ENCODE measurements at places on chromosomes 4 and X.

DNA sequence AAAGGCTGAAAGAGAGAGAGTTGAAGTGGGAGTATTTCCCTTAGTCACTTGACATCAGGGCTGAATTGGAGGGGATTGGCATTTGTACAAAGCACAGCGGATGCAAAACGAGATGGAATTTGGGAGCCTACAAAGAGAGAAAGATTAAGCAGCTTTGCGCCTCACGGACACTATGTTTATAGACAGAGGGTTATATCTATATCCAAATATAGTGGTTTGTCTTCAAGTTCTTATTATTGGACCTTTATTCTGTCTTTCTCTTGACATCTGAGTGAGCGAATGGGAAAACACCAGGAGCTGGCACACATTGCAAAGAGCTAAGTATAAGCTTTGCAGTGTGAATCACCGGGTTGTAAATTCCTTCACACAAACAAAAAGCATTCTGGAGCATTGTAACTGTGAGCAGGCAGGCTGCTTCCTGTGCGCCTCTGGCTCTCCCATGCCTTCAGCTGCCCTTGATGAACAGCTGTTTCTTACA lies 500.2 kb downstream of the STIM2 start:
- DNase-seq: no peak

GRCh38 chr4:76001700-76002099 lies 5.6 kb downstream of the CXCL9 start:
- DNase-seq: no peak

GRCh38 chrX:13646154-13646549 lies 6.8 kb upstream of the TCEANC start:
- DNase-seq: no peak

GRCh38 chr4:8200302-8200975 lies 1.3 kb downstream of the SH3TC1 start:
- no peak for DNase-seq

- DNase-seq: no peak
These were observed 172 bp upstream of the HSPA4L start for GRCh38 chr4:127782025-127782274.

DNA sequence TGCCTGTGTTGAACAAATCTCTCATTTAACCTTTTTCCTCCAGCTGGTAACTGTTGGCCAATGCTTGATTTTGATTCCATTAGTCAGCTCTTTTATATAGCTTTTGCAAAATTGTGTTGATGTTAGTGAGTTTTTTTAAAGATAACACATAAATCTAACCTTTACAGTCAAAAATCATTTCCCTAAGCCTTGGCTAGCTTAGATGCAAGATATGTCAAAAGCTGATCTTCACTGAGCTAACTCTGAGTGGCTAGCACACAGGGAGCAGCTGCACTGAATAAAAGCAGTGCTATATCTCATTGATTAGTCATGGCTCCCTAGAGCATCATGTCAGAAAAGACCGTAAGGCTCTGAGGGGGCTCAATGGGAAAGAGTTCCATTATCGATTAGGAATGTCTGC lies 78.7 kb downstream of the PPARGC1A start:
- DNase-seq: no peak

DNA sequence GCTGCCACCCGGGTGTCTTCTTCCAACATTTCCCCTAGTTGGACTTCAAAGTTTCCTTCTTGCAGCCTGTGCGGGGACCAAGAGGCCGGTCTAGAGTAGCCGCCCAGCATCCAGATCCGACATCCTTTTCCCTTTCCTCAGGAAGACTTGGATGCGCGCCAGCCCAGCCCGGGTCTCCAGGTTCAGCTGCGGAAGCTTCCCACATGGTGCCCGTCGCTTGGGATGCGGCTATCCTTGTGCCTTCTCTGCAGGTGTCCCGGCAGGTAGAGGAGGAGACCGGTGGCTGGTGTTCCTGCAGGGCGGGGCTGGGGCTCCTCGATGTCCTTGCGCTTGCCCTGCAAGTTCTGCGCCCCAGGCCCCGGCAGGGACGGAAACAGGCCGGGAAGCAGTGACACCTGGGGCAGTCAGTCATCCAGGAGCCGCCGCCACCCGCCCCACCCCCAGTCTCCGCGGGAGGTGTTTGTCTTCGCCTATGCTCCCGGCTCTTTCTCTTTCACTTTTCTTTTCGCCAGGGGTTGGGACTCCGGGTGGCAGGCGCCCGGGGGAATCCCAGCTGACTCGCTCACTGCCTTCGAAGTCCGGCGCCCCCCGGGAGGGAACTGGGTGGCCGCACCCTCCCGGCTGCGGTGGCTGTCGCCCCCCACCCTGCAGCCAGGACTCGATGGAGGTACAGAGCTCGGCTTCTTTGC lies at the start of gene IL15:
Gene IL15 (plus strand): TSS at position 502 of the 689 bp plus-strand sequence. CDS start 82,882 bp downstream, outside the sequence.
- no peak for DNase-seq

DNA sequence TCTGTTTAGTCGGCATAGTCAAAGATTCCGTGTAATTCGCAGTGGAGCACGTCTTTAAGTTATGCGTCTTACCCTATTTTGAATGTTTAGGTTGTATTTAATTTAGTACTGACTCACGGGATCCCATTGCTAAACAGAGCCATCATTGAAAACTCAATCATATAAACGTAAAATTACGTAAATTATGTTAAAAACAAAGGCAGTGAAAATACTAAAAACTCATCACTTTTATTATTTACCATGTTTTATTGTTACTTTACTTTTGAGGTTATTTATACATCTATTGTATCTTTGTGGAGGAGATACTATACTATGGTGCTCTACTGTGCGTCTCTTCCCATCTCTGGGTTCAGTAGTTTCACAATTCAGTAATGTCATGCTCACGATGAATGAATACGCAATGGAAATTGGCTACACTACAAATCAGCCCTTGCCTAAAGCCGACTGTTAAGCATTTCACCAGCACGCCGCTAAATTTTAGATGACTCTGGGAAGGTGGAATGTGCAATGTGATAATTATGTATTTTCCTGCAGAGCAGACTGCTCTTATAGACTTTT lies 944 bp downstream of the FUNDC2 start:
- peak; percentile 7 for DNase-seq

DNA sequence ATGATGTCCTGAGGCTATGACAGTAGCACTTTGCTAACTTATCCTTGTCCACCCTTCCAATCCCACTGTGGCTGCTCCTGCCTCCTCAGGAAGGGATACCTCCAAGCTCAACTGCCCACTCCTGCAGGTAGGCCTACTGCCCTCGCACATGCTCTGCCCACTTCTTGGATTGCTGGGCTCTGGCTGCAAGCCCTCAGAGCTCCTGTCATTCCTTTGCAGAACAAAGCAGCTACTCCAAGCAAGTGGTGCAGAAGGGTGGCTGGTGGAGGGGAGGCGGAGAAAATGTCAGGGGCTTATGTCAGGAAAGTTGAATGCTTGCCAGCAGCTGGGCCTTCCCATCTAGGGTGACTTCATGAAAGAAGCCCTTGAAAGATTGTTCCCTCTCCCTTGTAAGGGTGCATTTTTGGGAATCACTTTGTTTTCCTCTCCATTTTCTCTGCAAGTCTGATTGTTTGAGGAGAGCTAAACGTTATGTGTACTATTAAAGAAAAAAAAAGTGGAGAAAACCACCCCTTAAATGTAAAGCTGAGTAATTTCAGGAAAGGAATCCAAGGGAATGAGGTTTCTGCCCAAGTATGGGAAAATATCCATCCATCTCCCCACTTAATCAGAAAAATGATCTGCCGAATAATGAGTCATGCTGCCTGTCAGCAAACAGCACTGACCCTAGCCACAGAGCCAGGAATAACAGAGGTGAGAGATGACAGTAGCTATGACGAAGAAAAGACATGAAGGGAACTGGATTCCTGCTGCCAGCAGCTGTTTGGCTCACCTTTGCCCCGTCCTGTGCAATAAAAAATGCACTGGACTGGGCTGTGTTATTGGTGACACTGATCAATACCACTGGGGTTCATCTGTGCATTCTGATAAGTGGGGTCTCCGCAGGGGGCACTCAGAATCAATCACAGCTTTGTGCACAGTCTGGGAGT lies 102.0 kb downstream of the RTL5 start:
- DNase-seq: no peak

- DNase-seq: no peak
These were observed 26.2 kb downstream of the GYG2 start for GRCh38 chrX:2854918-2855317.

DNA sequence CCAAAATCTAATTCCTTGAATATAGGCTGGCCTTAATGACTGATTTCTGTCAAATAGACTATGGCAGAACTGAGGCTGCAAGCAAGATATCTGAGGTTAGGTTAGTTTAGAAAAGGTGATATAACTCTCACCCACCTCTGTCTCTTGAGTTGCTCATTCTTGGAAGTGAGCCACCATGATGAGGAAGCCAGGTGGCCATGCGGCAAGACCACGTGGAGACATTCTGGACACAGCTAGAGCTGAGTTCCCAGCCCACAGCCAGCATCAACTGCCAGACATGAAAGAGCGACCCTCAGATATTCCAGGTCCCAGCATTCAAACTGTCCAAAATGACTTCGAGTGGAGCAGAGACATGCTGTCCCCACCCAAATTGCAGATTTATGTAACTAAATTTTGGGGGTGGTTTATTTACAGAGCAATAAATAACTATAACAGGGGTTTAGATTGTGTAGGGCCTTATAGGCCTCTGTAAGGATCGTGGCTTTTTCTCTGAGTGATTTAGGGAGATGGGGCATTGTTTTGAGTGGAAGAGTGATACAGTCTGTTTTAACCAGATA lies 33.7 kb downstream of the USP53 start:
- no peak for DNase-seq

DNA sequence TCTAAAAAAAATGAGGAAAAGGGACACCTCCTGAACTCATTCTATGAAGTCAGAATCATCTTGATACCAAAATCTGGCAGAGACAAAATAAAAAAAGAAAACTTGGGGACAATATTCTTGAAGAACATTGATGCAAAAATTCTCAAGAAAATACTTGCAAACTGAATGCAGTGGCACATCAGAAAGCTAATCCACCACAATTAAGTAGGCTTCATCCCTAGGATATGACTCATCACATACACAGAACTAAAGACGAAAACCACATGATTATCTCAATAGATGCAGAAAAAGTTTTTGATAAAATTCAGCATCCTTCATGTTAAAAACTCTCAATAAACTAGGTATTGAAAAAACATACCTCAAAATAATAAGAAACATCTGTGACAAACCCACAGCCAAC lies 98.3 kb downstream of the FAM47B start:
- DNase-seq: no peak

- no peak for DNase-seq
These were observed 36.9 kb upstream of the ADRA2C start for GRCh38 chr4:3729188-3729881.

GRCh38 chrX:274904-275475 lies 6.2 kb upstream of the PLCXD1 start:
- no peak for DNase-seq

GRCh38 chr4:66225539-66225938 lies 555.2 kb upstream of the EPHA5 start:
- no peak for DNase-seq

GRCh38 chr4:89277412-89277811 lies 30.2 kb downstream of the GPRIN3 start:
- no peak for DNase-seq

- no peak for DNase-seq
These were observed 106.7 kb downstream of the GPM6A start for GRCh38 chr4:175705407-175705806.

GRCh38 chr4:56444719-56445118 lies 8.7 kb downstream of the PAICS start:
- DNase-seq: no peak

DNA sequence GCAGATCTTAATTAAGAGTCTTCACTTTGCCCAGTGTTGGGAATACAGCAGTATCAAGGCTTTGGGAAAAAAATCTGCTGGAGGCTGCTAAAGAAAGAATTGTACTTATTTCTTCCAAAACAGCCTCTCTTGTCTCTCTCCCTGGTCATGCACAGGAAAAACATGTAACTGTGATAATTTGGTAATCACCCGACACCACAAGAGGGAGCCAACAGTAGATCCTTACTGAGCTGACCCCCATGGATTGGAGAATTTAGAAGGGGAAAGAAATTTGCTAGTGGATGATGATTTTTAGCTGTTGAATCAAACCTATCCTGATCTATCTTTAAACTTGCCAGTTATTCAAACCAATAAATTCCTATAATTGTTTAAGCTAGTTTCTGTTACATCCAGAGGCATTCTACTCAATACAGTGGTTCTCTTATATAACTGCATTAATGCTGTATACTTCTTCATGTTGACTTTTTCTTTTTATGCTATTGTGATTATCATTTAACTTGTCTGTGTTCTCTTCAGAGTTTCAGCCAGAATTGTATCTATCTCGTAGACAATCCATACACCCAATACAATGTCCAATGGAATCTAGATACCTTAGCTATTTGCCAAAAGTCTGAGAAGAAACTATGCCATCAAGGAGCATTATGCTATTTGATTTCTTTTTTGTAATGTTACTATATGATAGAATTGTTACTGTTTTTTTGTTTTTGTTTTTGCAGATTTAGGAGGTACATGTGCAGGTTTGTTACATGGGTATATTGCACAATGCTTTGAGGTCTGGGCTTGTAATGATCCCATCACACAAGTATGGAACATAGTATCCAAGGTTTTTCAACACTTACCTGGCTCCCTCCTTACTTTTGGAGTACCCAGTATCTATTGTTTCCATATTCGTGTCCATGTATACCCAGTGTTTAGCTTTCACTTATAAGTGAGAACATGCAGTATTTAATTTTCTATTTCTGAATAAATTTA lies 31.3 kb upstream of the ARHGEF38 start:
- DNase-seq: no peak

GRCh38 chr4:119581190-119581873 lies 47.3 kb downstream of the PDE5A start:
- no peak for DNase-seq

DNA sequence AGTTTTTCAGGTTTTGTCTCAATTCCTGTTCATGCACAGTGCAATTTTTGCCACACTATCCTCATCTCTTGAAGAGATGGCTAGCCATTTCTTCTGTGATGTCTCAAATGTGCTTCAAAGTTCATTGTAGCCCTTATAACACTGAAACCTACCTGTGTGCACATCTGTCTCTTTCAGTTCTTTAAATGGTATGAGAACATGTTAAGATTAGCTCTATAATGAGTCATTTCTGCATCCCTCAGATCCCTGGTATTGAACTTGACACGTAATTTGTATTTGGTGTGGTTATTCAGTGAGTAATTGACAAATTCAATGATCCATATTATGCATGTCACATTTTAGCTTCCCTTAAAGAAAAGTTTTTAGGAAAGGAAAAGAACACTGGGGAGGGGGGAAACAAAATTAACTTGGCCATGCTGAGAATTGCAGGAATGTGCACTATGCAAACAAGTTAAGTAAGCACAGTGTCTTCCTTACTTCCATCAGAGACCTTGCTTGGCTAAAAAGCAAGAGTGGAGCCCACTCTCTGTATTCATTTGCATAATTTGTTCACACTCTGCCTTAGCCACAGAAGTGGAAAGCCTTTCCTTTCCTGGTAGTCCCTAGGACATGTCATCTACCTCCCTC lies 659.8 kb upstream of the MAGEB2 start:
- no peak for DNase-seq

- no peak for DNase-seq
These were observed 168.5 kb downstream of the SOWAHB start for GRCh38 chr4:76729460-76729859.

- peak; percentile 6 for DNase-seq
These were observed 121.6 kb downstream of the RASL11B start for GRCh38 chr4:52983563-52984303.

- no peak for DNase-seq
These were observed 243.6 kb upstream of the GPRIN3 start for GRCh38 chr4:89551191-89551590.

GRCh38 chrX:66013194-66013816 lies 26.6 kb downstream of the VSIG4 start:
- no peak for DNase-seq

All from NCI-H1417 treated with DMSO at 0.1 percent for 48 hours (cell line).